ENCODE measurements at places on chromosomes 2 and 18. TPM values are rescaled to one million over a fixed set of nuclear protein-coding genes. Genes with fewer than 3 reads are reported as not detected.

Gene SCN7A
- 0.34 TPM for polyA plus RNA-seq

Gene IL18R1
- polyA plus RNA-seq = not detected

Gene GPR155
- polyA plus RNA-seq = 25.8 TPM

Gene AMER3
- 0.70 TPM for polyA plus RNA-seq

Gene COPS9
- 611 TPM for polyA plus RNA-seq

Gene CHN1
- polyA plus RNA-seq = 2,135 TPM

Gene NR4A2
- polyA plus RNA-seq = 7.2 TPM

Gene CDCA7
- 0.08 TPM for polyA plus RNA-seq

Gene LYPD6B
- not detected for polyA plus RNA-seq

Gene OXER1
- polyA plus RNA-seq = not detected

Gene PJVK
- 6.1 TPM for polyA plus RNA-seq

Gene NT5C1B
- not detected for polyA plus RNA-seq

Gene C2orf78
- not detected for polyA plus RNA-seq

Gene MARS2
- 7.3 TPM for polyA plus RNA-seq

Gene AGXT
- not detected for polyA plus RNA-seq

Gene PSMG2
- 321 TPM for polyA plus RNA-seq

Gene UCN
- polyA plus RNA-seq = 0.43 TPM

Gene SLC9A2
- 0.06 TPM for polyA plus RNA-seq

Gene MAL
- 60.2 TPM for polyA plus RNA-seq

Gene IL1RL1
- polyA plus RNA-seq = not detected

Gene TMEM198
- 0.97 TPM for polyA plus RNA-seq

Gene IL1F10
- not detected for polyA plus RNA-seq

Gene GRB14
- polyA plus RNA-seq = 5.9 TPM

Gene KIF3C
- 81.1 TPM for polyA plus RNA-seq

Gene SOCS6
- 5.0 TPM for polyA plus RNA-seq

Gene CARF
- polyA plus RNA-seq = 9.8 TPM

Gene RAMP1
- 38.6 TPM for polyA plus RNA-seq

Gene FSHR
- not detected for polyA plus RNA-seq

Gene ERBB4
- 4.9 TPM for polyA plus RNA-seq

All from Purkinje cell (primary cell).